Choroid plexus epithelial cell (primary cell): ENCODE measurements at places on chromosomes 16 and 17.

DNA sequence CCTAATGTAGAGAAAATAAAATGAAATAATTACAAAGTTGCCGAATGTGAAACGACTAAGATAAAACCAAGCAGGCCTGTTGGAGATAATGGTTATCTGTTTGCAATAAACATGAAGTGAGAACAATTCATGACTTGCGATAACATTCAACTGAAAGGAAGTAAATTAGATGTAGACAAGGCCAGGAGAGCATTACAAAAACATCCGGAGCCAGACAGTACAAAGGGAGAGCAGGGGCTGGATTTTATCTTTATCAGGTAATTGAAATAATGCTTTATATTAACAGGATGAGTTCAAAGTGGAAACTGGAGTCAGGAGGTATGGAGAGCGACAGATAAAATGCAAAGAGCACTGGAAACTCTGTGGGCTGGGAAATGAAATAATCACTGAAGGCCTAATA, 265.6 kb upstream of the GOT2 start:
- DNase-seq = no peak

DNA sequence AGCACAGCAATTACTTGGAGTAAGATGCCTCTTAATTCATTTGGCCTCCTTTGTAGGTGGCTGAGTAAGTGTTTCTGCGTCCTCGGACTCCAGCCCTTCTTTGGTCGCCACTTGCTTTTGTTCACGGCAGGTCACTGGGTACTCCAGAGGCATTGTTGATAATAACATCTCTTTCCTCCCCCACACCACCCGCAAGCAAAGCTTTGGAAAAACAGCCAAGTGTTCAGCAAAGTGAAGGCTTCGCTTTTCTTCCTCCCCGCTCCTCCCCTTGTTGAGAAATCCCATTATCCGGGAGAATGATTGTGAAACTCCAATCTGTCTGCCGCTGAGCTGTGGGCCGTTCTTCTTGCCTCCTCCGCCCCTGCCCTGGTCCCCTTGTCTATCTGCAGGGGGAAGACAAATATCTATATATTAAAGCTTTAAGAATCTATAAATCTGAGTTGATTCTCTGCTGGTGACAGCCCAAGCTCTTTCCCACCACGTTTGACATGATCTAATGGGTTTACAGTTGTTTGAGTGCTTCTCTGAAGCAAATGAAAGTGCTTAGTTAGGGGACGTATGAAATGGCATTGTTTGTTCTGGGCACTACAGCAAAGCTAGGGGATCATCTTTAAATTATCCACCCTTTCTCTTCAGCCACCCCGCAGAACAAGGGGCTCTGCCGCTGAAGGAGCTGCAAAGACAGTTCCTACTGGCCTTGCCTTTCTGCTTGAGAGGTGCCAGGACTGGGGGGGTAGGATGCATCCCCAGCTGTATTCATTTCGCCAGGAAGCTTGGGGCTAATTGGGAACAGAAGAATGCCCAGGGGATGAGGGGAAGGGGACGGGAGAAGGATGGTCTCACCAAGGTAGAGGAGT, 167.1 kb downstream of the CCDC182 start:
- DNase-seq = peak; percentile 78

DNA sequence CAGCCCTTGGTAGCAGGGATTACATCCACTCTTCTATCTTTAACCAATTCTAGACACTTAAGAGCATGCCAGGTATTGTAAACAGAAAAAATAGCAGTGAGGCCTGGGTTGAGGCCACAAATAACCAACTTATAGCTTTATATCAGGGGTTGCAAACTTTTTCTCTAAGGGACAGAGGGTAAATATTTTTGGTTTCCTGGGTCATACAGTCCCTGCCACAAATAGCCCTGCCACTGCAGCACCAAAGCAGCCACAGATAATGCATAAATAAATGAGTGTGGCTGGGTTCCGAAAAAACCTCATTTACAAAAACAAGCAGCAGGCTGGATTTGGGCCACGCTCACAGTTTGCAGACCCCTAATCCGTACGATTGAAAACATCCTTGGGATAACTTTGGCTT, 46.7 kb downstream of the STAT3 start:
- no peak for DNase-seq

- DNase-seq = no peak
These were observed 3.9 kb downstream of the MIF4GD start for GRCh38 chr17:75267153-75267410.

- DNase-seq = no peak
These were observed 11.8 kb downstream of the UTS2R start for GRCh38 chr17:82383411-82383810.

DNA sequence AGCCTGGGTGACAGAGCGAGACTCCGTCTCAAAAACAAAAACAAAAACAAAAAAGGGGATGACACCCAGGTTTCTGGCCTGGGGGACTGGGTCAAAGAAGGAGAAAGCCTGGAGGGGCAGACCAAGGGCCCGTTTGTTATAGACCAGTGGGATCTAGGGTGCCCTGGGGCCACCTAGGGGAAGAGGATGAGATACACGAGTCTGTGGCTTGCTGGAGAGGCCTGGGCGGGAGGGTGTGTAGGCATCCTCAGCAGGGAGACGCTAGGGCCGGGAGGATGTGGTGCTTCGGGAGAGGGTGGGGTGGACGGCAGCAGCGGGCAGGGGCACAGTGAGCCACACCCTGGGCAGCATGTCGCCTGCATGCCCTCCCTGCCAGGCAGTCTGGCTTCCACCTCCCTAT, 17.1 kb upstream of the CRK start:
- no peak for DNase-seq

- DNase-seq = no peak
These were observed 21.0 kb upstream of the CACNG4 start for GRCh38 chr17:66943484-66943883.

- no peak for DNase-seq
These were observed 12.8 kb downstream of the ABCA8 start for GRCh38 chr17:68942389-68942788.

GRCh38 chr16:89864527-89864820, 8.9 kb upstream of the TCF25 start:
- DNase-seq = peak; percentile 20

- no peak for DNase-seq
These were observed 49.5 kb downstream of the DNAH2 start for GRCh38 chr17:7767004-7767403.

DNA sequence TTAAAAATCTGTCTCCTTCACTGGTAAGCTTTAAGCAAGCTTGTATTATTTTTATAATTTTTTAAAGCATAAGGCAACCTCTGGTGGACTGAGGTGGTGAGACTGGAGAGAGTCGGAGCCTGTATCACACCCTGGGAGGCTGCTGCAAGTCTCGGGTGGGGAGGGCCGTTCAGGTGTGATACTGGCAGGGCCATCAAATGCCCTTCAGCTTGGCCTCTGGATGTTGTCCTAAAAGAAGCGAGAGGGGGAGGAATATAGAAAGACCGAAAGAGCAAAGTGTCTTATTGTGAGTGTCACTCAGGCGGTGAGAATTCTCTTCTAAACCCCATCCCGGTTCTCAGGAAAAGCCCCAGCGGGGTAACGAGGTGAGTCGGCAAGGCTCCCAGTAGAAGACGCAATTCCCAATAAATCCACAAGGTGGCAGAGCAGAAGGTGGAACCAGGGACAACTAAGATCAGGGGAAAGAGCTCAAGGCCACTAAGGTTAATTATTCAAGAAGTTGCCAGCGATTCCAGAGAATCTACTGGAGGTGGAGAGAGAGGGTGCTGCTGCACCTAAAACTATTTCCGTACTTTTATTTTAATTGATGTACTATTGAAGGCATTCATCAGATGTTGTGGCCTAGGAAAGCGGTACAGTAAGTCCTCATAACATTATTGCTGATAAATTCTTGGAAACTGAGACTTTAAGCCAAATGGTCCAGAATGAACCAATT, 14.1 kb downstream of the C17orf67 start:
- DNase-seq = peak; percentile 75

GRCh38 chr16:87416826-87417527, 24.8 kb downstream of the MAP1LC3B start:
- peak; percentile 81 for DNase-seq

DNA sequence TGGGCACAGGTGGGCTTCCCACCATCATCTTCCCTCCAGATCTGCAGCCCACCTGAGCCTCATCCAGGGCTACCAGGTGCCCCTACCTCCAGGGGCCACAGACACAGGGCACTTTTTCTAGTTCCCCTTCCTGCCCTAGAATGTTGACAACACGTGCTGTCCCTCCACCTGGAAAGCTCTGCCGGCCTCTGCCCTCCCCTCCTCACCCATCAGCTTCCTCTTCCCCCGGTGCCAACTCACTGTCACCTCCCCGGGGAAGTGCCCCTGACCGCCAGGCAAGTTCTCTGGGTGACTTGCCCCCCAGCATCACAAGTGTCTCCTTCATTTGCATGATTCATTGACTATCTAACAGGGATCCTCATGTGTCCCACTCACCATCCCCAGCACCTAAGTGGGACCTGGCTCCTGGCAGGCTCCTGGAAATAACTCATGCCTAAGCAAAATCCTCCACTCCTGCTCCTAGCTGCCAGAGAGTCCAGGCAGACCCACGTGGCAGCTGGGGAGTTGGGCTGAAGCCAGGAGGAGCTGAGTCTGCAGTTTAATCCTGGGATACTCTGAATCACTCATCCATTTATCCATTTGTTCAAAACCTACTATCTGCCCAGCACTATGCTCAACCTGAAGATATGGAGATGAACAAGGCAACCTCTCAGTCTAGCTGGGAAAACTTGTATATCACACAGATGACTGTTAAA, 304.4 kb downstream of the FOXL1 start:
- peak; percentile 73 for DNase-seq

- DNase-seq = no peak
These were observed 6.5 kb upstream of the ORAI3 start for GRCh38 chr16:30942426-30942806.

GRCh38 chr17:41959336-41960095, 7.1 kb upstream of the CNP start:
- peak; percentile 77 for DNase-seq

DNA sequence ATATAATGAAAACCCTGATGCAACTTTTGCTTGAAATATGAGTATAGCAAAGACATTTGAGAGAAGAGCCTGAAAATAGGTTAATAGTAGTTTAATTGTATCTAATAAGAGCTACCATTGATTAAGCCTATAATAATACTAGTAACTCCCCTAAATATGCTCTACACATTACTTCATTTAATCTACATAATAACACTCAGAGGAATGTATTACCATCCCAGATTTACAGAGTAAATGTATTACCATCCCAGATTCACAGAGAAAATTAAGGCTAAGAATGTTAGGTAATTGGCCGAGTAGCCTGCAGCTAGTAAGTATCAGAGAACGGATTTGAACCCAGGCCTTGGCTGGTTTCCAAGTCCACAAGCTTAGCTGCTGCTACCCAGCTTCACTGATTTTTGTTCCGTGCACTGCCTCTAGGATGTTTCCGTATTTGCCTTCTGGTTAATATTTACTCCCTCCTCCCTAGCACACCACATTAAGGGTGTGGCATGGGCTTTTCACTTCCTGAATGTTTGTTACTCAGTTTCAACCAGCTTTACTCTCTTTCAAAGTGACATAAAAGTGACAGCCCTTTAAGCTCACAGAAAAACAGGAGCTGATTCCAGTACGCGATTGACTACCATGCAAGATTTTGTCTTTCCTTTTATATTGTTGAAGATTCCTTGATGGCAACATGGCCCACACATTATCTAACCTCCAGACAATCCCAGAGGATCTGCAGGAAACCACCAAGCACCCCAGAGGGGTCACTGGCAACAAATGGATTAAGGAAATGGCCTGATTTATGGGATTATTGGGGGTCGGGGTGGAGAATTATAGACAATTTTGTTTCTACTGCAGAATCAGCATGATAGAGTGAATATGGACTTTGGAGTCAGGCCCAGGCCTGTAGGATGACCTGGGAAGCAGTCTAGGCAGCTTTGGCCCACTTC, 26.7 kb upstream of the TOX3 start:
- no peak for DNase-seq

DNA sequence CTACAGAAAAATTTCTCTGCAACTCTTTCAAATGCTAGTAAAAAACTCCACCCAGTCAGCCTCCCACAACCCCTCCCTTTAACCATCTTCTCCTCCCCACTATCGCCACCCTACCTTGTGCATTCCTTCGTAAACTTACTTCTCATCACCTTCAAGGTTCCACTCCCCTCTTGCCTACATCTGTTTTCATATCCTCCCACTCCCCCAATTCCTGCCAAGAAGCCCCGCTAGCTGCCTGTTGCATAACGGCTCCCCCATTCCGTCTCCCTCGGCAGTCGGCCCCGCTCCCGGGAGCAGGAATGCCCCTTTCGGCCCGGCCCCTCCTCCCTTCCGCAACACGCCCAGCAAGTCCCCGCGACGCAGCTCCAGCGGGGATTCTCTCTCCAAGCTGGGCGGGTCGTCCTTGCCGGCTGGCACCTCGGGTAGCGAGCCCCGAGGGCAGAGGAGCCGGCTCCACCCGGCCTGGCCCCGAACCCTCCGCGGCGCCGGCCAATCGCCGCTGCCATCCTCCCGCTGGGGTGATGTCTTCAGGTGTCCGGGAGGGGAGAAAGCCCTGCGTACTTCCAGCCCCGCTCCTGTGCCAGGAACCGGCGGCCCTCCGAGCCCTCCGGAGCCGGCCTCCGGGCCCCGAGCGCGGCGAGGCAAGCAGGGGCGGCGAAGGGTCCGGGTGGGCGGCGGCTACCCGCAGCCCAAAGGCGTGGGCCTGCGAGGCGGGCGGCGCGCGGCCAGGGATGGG, 1.5 kb downstream of the PHLPP2 start:
- DNase-seq = peak; percentile 56

- DNase-seq = peak; percentile 16
These were observed 440 bp downstream of the NPRL3 start for GRCh38 chr16:138049-138417.

DNA sequence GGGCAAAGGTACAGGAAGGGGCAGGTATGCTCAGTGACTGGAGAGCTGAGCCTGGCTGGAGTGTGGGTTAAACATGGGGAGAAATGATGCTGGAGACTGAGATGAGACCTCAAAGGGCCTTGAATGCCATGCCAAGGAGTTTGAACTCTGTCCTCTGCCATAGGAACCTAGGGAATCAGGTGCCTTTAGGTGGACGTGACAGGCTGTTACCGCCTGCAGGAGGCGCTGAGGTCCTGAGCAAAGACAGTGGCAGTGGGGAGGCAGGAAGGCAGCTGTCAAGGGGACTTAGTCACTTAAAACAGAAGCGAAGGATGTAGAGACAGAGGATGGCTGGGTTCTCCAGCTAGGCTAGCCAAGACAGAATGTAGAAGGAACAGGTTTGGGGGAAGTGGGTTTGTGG, 9.1 kb downstream of the PSMB3 start:
- DNase-seq = peak; percentile 58

- DNase-seq = no peak
These were observed 94.7 kb upstream of the MPHOSPH6 start for GRCh38 chr16:82264756-82265155.

- DNase-seq = peak; percentile 11
These were observed 17.4 kb upstream of the ERN1 start for GRCh38 chr17:64147110-64148016.

DNA sequence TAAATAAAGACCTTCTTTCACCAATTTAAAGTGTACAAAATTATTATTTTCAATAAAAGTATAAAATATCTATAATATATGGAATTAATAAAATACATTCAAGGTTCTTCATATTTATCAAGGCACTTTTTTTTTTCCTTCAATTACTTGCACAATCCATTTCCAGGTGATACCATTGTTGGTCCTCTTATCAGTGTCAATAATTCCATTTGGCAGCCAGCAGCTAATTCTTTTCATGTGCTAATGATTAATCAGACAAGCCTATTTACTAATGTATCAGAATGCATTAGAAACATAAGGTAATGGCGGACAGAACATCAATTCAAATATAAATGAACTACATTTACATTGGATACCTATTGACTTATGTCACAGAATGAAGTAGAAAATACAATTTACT, 622.2 kb downstream of the TOX3 start:
- DNase-seq = no peak
